Aorta (tissue), 5 donors: ENCODE measurements at places on chromosomes 3 and 15. TPM values are rescaled to one million over a fixed set of nuclear protein-coding genes. Genes with fewer than 3 reads are reported as not detected.

DNA sequence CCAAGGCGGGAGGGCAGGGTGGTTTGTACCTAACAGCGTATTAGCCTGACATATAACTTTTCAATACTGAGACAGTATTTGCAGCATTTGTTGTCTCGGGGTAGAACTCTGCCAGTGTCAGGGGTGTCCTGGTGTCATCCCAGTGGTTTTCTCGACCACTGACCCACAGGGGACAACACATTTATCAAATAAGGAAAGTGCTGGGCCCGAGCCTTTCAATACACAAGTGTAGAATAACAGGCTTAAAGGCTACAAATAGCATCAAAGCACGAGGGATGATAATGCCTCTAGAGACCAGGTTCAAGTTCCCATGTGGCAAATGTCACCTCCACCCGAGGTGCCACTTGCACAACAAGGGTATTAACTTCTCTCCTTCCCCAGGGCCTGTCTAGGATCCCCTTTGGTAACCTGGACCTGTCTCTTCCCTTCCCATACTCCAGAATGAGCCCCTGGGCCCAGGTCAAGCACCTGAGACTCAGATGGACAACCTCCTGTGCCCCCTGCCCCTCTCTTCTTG lies 9.5 kb upstream of the SLC6A6 start:
- DNase-seq, result no peak

- DNase-seq, result no peak
These were observed 369.0 kb upstream of the CFAP20DC start for GRCh38 chr3:59418836-59419235.

The TTLL13 gene
- not detected for total RNA-seq

The ARHGEF26 gene
- 26.9 TPM for total RNA-seq

- DNase-seq, result no peak
These were observed 270.5 kb downstream of the MBNL1 start for GRCh38 chr3:152539191-152539764.

DNA sequence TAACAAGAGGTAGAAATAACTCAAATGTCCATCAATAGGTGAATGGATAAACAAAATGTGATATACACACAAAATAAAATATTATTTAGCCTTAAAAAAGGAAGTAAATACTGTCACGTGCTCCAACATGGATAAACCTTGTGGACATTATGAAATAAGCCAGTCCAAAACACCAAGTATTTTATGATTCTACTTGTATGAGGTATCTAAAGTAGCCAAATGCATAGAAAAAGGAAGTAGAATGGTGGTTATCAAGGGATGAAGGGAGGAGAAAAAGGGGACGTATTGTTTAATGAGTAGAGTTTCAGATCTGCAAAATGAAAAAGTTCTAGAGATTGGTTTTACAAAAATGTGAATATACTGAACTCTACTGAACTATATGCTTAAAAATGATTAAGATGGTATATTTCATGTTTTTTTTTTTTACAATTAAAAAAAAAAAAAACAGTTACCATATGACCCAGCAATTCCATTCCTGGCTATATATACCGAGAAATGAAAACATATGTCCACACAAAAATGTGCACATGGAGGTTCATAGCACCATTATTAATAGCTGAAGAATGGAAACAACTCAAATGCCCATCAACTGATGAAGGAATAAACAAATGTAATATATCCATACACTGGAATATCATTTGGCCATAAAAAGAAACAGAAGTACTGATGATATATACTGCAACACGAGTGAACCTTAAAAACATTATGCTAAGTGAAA lies 29.1 kb upstream of the MAP6D1 start:
- DNase-seq, result no peak

DNA sequence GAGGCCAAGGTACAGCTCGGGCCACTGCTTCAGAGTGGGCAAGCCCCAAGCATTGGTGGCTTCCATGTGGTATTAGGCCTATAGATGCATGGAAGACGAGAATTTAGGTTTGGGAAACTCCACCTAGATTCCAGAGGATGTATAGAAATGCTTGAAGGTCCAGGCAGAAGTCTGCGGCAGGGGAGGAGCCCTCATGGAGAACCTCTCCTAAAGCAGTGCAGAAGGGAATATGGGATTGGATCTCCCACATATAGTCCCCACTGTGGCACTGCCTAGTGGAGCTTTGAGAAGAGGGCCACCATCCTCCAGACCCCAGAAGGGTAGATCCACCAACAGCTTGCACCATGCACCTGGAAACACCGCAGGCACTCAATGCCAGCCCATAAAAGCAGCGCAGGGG lies 48.1 kb upstream of the XXYLT1 start:
- DNase-seq, result no peak

GRCh38 chr15:85973584-85974347 lies 105.9 kb upstream of the AGBL1 start:
- DNase-seq, result no peak

The HCN4 gene
- not detected for total RNA-seq

- no peak for DNase-seq
These were observed 103.7 kb downstream of the PDZRN3 start for GRCh38 chr3:73520931-73521461.

The TNFAIP8L3 gene
- 48.4 TPM for total RNA-seq

The KLF15 gene
- total RNA-seq, result 8.5 TPM

GRCh38 chr3:47761046-47761445 lies 20.6 kb downstream of the SMARCC1 start:
- no peak for DNase-seq

- DNase-seq, result no peak
These were observed 309.4 kb upstream of the THRB start for GRCh38 chr3:24804095-24804494.

- DNase-seq, result no peak
These were observed 103.3 kb downstream of the ROBO1 start for GRCh38 chr3:79664455-79664854.
